ENCODE measurements at places on chromosomes 11 and 22.

DNA sequence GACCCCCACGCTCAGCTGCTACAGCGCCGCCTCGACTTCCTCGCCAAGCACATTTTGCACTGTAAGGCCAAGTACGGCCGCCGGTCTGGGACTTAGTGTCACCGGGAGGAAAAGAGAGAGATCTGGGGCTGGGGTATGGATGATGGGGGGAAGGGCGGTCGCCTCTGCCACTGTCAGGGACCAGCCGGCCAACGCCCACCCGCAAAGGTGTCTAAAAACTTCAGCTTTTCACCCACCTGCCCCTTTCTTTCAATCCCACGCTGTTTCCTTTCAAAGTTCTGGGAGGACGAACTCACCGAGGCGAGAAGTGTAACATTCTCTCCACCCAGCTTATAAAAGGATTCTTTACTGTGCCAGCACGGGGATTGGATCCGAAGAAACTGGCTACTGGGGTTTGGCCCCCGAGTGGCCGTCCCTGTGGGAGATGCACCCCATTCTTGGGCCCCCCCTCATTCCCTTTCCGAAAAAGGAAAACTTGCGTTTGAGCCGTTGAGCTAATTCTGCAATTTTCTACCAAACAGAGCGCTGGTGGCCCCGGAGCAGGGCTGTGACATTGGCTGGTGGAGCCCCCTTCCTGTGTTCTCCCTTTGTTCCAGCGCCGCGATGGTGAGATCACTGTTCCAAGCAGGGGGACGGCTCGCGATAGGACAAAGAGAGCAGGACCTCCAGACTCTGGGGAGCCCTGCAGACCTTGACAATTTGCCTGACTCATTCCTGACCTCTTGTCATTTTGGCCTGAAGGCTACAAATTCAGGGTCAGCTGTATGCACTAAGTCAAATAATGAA is 1.8 kb downstream of the FJX1 start:
- peak; percentile 24 for DNase-seq

DNA sequence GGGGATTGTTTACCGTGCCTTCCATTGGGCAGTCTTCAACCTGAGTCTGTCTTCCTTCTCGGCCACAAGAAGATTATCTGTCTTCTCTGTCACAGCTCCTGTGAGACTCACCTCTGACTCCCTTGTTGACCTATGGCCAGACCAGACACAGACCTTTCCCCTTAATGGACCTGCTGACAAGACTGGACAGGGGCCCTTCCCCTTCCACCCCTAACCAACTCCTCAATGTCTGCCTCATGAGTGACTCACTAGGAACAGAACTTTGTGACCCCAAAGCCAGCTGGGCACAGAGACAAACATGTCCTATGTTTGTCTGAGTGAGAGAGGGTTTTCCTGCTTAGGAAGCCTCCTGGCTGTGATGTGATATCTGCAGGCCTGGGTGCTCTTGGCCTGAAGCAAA is 405.0 kb downstream of the BRD1 start:
- no peak for DNase-seq

DNA sequence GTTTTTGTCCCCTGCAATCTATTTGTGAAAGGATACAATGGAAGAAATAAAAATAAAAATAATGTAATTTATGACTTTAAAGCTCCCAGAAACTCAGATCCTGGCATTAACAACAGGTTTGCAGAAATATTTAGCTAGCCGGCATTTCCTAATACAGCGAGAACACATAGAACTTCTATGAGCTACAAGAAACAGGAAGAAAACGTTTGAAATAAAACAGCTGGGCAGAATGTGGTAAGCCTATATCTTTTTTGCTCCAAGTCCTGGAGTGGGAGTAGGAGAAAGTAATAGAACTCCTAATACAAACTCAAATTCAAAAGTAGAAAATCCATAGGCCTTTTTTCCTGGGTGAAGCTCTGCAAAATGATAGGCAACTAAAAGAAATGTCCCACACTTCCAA is 29.6 kb upstream of the FIBIN start:
- no peak for DNase-seq

- DNase-seq: no peak
These were observed 26.2 kb downstream of the AGBL2 start for GRCh38 chr11:47688991-47689390.

GRCh38 chr11:34134765-34135164 is 29.3 kb downstream of the NAT10 start:
- DNase-seq: no peak

GRCh38 chr11:96664110-96664509 is 274.3 kb downstream of the JRKL start:
- DNase-seq: no peak

- peak; percentile 66 for DNase-seq
These were observed 2.9 kb upstream of the BID start for GRCh38 chr22:17777005-17777716.
